ENCODE measurements at places on chromosomes 3 and 15.

- no peak for DNase-seq
Measured at GRCh38 chr15:42604894-42605744, 29.7 kb downstream of the STARD9 start.

DNA sequence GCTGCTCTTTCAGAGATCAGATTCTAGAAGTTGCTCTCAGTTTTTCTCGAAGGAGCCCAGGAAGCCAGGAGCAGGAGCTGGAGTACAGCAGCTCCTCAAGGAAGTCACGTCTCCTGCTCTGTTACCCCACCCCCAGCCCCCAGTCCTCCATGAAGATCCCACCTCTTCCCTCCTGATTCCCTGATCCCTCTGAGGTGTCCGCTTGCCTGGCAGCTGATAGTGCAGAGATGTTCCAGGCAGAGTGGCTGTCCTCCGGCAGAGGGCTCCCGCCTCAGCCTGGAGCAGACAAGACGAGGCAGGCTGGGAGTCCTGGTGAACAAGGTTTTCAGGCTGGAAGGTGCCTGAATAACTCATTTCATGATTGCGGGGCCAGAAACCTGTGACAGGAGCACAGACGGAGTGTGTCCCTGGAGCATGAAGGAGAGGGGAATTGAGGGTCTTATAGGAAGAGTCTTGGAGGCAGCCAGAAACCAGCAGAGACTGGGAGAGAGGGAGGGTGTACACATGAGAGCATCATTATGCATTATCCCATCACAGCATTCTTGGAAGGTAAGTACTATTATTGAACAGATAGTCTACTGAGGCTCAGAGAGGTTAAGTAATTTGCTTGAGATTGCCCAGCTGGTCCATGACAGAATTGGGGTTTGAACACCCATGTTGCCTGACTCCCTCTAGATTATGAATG lies 1.2 kb downstream of the HRH1 start:
- DNase-seq, result no peak

DNA sequence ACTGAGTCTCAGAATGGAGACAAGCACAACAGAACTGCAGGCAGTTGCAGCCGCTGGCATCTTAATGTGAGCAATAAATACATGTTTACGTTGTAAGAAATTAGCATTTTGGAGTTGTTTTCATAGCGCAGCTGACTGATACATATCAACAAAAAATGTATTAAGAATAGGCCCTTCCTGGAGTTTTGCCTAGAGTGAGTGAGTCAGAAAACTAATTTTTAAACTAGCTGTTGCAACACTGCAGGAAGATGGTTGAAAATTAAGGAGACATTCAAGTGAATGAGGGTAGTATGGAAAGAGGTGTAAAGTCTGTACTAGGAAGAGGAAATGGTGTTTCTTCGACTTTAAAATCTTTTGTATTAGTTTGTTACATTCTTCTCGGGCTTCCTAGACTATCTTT lies 39.6 kb upstream of the TIMP4 start:
- no peak for DNase-seq

DNA sequence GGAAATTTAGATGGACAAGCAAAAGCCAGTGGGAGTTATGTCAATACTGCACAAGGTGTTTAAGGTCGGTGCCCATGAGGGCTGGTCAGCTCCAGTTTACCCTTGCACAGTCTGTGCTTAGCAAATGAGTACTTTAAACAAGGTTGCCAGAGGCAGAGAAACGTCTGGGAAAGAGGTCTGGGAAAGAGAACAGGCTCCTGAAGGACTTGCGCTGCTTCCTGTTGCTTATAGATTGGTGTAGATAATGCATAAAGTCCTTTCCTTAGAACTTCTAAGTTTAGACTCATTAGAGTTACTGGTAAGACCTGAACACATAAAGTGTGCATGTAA lies 162.6 kb upstream of the P2RY1 start:
- DNase-seq, result no peak

DNA sequence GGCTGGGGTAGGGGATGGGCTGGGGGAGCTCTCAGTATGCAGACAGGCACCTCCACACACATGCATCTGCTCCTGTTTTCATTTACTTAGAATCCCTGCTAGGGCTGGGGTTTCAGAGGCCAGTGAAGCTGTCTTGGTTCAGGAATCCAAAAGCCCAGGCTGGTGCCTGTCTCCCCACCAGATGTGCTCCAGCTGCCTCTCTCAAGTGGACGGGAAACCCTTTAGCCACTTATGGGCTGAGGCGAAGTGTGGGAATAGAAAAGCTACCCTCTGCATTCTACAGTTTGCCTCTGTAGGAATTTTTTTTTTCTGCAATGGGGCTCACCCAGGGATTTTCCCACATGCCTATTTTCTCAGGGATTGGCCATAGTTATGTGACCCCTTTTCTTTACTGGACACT lies 72.5 kb downstream of the ATP2B2 start:
- DNase-seq, result no peak

DNA sequence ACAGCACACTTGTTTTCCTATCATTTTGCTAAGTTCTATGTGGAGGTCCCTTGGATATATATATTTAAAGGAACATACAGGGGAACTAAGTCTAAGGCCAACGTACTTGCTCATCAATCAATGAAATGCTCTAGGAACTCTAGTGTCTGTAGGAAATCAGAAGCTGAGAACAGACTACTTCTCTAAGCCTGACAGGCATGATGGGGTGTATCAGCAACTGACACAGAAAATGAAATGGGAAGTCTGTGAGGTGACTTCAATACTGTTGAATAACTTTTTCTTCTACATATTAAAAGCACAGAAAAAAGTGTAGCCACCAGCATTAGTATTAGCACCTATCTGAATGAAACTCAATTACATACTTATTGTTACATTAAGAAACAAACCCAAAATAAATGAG lies 56.9 kb upstream of the CSPG5 start:
- DNase-seq, result no peak

- DNase-seq, result no peak
Measured at GRCh38 chr3:134282659-134283047, 32.0 kb upstream of the RYK start.

- no peak for DNase-seq
Measured at GRCh38 chr3:168216851-168217250, 121.1 kb upstream of the GOLIM4 start.

- no peak for DNase-seq
Measured at GRCh38 chr3:78804251-78805037, 963.4 kb downstream of the ROBO1 start.

GRCh38 chr15:63912061-63912615 lies 78.4 kb upstream of the HERC1 start:
- DNase-seq, result no peak

DNA sequence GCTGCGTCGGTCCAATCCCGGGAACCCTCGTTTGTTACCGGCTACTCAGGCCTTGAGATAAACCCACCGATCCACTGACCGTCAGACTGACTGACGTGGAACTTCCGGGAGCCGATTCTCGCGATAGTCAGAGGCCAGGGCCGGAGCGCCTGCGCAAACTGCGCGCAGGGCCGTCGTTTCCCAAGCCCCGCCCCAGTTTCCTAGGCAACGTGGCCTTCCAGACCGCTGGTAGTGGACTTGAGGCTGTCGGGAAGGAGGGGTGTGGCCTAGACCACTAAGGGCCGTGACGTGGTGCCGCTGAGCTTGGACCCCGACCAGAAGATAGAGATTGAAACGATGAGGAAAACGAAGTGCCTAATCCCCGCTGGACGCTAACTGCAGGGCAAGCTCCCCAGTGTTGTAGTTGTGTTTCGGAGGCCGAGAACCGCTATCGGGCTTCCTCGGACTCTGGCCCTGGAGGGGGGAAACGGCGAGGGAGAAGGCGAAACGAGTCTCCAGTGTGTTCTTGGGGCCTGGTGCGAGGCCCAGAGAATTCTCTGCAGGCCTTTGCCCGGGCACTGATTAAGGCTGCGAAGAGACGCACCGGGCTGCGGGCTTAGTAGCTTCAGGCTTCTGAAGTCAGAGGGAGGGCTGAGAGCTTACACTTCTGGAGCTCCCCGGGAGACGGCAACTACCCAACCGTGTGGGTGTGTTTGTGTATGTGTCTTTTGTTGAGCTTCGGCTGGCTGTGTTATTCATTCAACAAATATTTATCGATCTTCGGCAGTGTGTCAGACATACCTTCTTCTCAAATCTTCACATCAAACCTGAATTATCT lies at the start of gene COPB2:
COPB2 (minus strand) TSS at position 96 of the 817 bp plus-strand sequence. CDS start 97 bp downstream, outside the sequence.
- peak; percentile 96 for DNase-seq

DNA sequence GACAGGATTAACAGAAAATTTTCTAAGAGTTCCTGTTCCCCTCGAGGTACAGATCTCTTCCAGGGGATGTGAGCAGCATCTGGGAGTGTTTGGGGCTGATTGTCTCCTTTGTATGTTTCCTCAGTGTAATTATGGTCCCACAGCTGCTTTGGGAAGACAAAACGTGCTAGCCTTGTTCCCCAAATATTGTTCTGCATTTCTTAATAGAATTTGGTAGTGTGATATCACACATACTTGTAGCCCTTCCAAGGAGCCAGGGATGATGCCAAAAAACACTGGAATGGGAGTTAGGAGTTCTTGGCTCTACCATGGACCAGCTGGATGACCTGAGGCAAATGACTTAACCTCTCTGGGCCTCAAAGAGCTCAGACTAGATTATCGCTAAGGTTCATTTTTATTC lies 19.0 kb upstream of the AGBL1 start:
- DNase-seq, result no peak

DNA sequence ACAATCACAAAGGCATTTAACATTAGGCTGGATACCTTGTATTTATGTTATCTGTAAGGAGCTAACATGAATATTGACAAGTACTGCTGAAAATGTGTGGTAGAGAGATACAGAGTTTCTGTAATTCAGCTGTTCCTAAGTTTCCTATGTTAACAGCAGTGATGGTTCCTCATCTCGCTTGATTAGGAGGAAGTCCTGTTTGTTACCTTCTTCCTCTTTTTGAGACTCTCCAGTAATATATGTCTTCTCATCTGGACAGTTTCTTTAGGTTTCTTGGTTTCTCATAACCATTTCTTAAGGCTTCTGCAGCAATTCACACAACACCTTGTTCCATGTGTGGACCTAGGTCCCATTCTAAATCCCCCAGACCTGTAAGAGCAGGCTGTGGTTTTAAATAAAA lies 11.4 kb upstream of the PEX5L start:
- no peak for DNase-seq

- DNase-seq, result no peak
Measured at GRCh38 chr3:152376351-152377183, 107.8 kb downstream of the MBNL1 start.

DNA sequence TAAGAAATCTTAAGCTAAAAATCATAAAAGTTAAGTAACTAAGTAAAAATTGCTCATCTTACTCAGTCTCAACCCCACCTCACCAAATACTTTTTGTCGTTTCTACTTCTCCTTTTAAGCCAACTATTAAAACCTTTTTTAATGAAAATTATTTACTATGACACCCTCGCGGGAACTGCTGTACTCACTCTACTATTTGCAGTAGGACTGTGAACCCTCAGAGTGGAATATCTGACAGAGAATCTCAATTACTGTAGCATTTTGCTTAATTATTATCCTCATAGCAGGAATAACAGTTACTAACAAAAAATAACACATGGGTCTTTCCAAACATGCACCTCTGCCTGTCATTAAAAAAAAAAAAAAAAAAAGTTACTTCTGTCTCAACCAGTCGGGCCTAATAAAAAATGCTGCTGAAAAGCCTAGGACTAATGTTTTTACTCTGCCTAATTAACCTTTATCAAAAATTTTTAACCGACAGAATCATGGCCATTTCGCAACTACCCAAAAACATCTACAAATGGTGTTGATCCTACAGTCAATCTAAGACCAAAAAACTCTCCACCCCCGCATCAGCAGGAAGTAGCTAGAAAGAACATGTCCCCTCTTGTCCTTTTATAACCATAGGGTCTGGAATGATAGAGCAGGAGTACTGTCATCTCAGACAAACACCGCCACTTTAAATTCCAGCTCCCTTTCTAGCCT lies 10.2 kb downstream of the ALDH1L1 start:
- no peak for DNase-seq

GRCh38 chr15:43941555-43941954 lies 114.8 kb downstream of the WDR76 start:
- no peak for DNase-seq

DNA sequence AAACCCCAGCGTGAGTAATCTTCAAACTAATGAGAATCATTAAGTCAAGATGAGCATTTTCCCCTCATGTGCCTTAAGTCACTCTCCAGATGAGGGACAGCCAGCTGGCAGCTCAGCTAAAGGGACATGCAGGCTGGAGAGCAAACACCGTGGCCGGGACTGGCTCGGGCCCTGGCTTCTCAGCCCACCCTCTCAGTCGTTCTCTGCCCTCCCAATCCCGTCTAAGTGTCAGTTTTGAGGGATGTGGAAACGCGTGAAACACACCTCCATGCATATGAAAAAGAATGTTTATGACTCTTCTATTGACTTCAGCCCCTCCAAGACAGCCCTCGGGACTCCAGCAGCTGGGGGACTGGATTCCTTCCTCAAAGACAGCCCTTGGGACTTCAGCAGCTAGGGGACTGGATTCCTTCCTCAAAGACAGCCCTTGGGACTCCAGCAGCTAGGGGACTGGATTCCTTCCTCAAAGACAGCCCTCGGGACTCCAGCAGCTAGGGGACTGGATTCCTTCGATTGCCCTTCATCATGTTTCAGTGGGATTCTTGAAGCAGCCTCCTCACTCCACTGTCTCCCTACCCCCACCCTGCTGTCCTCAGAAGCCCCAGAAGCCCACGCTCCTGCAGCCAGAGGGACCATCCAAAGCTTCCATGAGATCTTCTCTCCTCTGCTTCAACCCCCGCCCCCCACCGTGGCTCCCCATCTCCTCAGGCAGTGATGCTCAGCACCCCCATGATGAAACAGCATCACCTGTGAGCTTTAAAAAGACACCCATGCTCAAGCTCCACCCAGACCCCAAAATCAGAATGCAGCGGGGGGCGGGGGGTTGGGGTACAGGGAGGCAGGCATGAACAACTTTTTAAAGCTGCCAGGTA lies 228.9 kb downstream of the XXYLT1 start:
- no peak for DNase-seq

GRCh38 chr15:79352206-79352605 lies 41.3 kb downstream of the TMED3 start:
- no peak for DNase-seq

DNA sequence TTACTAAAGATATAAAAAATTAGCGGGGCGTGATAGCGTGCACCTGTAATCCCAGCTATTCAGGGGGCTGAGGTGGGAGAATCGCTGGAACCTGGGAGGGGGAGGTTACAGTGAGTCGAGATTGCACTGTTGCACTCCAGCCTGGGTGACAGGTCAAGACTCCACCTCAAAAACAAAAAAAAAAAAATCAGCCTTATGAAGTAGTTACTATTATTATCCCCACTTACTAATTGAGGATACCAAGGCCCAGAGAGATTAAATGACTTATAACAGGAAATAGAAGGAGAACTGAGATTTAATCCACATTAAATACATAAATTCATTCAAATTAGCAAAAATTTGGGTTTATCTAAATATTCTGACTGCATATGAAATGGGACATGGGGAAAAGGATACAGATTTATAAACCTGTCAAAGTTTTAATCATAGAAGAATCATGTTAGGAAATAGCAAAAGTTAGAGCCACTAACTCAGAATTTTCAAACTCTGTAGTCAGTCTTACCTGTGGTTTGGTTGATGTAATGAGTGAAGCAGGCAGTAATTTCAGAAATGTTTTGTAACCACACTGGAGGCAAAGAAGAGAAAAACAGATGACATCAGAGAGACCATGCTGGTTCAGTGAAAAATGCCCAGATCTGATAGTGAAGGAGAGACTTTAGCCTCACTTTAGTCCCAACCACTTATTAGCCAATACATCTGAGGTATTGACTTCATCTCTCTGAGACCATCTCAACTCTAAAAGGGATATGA lies 25.0 kb upstream of the ACAP2 start:
- no peak for DNase-seq

GRCh38 chr3:63967675-63968611 lies 55.4 kb downstream of the PSMD6 start:
- DNase-seq, result no peak
